ENCODE measurements at places on chromosomes 16 and 17. TPM values are rescaled to one million over a fixed set of nuclear protein-coding genes. Genes with fewer than 3 reads are reported as not detected.
A peak's percentile ranks its signal among the peaks of the same experiment; 100 is the strongest.

TNFAIP1 gene
- polyA plus RNA-seq = 39.9 TPM

GRCh38 chr16:67660564-67661028 is at the start of gene PARD6A:
Gene PARD6A, plus strand, starts transcription at chr16:67660960. Its CDS starts 79 bp downstream, at chr16:67661039.
- peak; percentile 90 for DNase-seq

TP53TG3B gene
- polyA plus RNA-seq = not detected

DNA sequence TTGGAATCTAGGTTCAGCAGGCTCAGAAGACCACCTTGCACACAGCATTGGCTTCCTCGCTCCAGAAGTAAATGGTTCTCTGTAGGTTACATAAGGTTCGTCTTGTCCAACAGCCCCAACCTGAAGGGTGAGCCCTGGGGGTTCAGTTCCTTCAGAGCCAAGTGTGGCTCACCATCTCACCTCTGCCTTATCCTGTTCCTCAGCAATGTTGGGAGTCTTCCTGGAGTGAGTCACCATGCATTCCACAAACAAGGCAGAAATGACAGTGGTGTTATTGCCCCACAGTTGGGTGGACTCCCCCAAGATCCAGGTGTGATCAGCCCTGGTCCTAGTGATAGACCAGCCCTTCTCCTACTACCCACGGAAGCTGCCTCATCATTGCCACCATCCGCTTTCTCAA is 26.8 kb upstream of the SMPD3 start:
- no peak for DNase-seq

- no peak for DNase-seq
Measured at GRCh38 chr17:58305626-58306025, 23.0 kb downstream of the TSPOAP1 start.
